HCT116 (cell line): ENCODE measurements at places on chromosomes 13 and 19. TPM values are rescaled to one million over a fixed set of nuclear protein-coding genes. Genes with fewer than 3 reads are reported as not detected.

DNA sequence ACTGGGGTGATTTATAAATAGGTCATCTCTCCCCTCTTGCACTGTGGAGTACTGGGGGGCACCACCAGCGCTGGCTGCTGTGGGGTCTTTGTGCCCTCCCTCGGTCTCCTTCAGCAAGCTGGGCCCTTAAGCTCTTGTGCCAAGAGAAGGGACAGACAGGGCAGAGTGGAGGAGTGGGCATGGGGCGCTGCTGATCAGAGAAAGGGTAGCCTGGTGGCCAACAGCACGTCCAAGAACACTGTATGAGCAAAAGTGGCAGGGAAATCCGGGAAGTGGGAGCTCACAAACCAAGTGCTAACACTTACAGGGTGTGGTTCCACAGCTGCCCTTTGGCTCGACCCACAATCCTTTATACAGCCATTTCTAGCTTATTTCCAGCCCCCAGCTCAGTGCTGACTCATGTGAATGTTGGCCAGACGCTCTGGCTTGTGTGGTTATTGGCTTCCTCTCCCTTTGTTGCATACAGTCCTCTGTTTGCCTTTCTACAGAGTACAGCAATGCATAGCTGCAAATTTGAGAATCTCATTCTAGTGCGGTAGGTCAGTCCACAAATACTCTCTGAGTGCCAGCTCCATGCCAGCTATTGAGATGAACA, 298.8 kb downstream of the SHISA2 start:
- DNase-seq: no peak

- no peak for DNase-seq
Measured at GRCh38 chr13:113548778-113549621, 35.6 kb upstream of the TFDP1 start.

- DNase-seq: no peak
Measured at GRCh38 chr19:16722591-16722990, 2.9 kb downstream of the NWD1 start.

DNA sequence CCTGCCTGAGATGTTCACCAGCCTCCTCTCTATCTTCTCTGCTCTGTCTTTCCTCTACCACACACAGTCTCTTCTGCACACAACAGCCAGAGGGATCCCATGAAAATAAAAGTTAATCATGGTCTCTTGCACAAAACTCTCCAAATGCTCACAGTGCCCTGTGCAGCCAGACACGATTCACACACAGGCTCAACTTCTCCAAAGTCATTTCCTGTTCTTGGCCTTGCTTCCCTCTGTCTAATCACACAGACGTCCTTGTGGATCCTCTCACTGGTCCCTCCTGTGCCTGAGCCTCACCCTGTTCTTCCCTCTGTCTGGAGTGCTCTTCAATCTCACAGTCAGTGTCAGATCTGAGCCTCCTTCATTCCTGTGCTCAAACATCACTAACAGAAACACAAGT, 7.8 kb downstream of the SIGLEC12 start:
- no peak for DNase-seq

DNA sequence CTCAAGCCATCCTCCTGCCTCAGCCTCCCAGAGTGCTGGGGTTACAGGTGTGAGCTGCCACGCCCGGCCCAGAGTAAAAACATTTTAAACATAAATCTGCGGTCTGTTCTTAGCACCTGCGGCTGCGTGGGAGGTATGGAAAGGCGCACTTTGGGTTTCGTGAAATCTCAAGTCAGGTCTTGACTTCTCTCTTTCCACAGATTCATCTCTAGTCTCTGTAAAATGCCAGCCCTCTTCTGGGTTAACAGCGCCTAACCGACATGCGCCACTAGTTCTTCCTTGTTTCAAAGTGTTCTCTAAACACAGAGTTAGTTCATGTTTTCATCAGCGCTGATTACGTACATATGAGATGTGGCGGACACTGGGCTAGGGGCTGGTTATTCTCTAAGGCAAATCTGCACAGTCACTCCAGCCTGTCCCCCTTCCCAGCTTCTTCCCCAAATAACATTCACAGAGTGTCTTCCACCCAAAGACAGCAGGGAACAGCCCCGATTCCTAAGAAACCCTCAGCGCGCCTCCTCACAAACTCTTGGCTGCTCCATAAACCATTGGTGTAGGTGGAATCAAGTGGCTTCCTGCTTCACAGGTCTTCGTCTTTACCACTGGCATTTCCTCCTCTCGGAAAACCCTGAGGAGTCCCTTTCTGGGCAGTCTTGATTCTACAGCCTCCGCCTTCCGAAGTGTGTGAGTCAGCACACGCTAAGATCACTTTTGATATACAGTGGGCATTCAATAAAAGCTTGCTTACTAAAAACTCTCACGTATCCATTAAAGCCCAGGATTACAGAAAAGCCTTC, 1.4 kb downstream of the PARP4 start:
- peak; percentile 65 for DNase-seq

AP3D1 gene
- total RNA-seq: 137 TPM
